ENCODE measurements at places on chromosomes 5 and 9. TPM values are rescaled to one million over a fixed set of nuclear protein-coding genes. Genes with fewer than 3 reads are reported as not detected.

C9orf153 gene
- total RNA-seq, result 1.3 TPM

GRCh38 chr5:138843316-138844124 is 31.6 kb downstream of the LRRTM2 start:
- DNase-seq, result no peak
- no peaks in the 10 kb centered on the region for H3K27me3 ChIP-seq
- peaks cover 7% of the 10 kb centered on the region for H3K4me1 ChIP-seq
- peak overlapping the region; percentile 67 for H3K27ac ChIP-seq

DNA sequence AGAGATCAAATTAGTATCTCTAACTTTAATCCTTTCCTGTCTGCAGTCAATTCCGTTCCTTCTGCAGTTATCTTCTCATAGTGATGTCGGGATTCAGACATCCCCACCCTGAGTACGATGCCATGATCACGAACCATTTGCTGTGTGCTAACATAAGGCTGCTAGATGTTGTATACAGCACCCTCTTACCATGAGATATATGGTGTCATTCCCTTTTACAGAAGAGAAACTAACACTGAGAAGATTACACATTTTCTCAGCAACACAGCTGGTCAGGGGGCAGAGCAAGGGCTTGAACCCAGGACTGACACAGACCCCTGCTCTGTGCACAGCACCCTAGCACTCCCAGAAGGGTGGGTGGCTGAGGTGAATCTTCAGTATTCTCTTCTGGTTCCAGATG is 46.9 kb upstream of the HSD17B4 start:
- no peaks in the 10 kb centered on the region for H3K27me3 ChIP-seq
- H3K4me3 ChIP-seq, result no peak overlapping the region
- H3K4me1 ChIP-seq, result no peaks in the 10 kb centered on the region
- DNase-seq, result no peak

CTXN3 gene
- not detected for total RNA-seq

RAPGEF1 gene
- total RNA-seq, result 93.2 TPM

DNA sequence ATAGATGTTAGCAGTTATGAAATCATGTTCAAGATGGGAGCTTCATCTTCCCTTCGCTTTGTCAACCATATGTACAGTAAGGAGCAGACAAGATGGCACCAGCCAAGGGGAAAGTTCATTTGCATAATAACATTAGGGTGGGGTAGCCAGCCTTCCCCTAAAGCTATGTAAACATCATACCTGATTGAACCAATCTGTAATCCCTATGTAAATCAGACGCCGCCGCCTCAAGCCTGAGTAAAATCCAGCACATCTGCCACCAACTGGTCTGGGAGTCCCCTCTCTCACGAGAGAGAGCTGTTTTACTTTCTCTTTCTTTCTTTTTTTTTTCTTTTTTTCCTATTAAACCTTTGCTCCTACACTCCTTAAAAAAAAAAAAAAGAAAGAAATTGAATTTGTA is 30.8 kb upstream of the REEP2 start:
- no peak for DNase-seq
- H3K4me1 ChIP-seq, result peaks cover 2% of the 10 kb centered on the region
- no peak overlapping the region for H3K4me3 ChIP-seq

- H3K36me3 ChIP-seq, result no peaks in the 10 kb centered on the region
- no peaks in the 10 kb centered on the region for H3K4me1 ChIP-seq
- DNase-seq, result no peak
Measured at GRCh38 chr9:121221664-121222055, 20.0 kb upstream of the RAB14 start.

RELL2 gene
- total RNA-seq, result 1.9 TPM

PHYHD1 gene
- total RNA-seq, result 33.0 TPM

GRCh38 chr5:57173319-57174127 is at the start of gene GPBP1:
Gene GPBP1 (plus strand): TSS chr5:57174059. CDS start chr5:57214131, 40,072 bp downstream.
- H3K36me3 ChIP-seq, result no peaks in the 10 kb centered on the region

PHF19 gene
- 62.3 TPM for total RNA-seq

GRCh38 chr9:110110154-110110553 is 97.8 kb downstream of the C9orf152 start:
- no peaks in the 10 kb centered on the region for H3K27me3 ChIP-seq
- no peak for DNase-seq
- no peak overlapping the region for H3K27ac ChIP-seq

GRCh38 chr5:140125637-140126036 is at the start of gene IGIP:
Gene IGIP (plus strand): TSS chr5:140125937. CDS start chr5:140128477, 2,540 bp downstream.
- H3K4me3 ChIP-seq, result no peak within 1 kb of the TSS
- H3K36me3 ChIP-seq, result no peaks in the 10 kb centered on the region
- no peak within 1 kb of the TSS for H3K27ac ChIP-seq
- no peaks in the 10 kb centered on the region for H3K27me3 ChIP-seq

ZNF462 gene
- 24.0 TPM for total RNA-seq

DNA sequence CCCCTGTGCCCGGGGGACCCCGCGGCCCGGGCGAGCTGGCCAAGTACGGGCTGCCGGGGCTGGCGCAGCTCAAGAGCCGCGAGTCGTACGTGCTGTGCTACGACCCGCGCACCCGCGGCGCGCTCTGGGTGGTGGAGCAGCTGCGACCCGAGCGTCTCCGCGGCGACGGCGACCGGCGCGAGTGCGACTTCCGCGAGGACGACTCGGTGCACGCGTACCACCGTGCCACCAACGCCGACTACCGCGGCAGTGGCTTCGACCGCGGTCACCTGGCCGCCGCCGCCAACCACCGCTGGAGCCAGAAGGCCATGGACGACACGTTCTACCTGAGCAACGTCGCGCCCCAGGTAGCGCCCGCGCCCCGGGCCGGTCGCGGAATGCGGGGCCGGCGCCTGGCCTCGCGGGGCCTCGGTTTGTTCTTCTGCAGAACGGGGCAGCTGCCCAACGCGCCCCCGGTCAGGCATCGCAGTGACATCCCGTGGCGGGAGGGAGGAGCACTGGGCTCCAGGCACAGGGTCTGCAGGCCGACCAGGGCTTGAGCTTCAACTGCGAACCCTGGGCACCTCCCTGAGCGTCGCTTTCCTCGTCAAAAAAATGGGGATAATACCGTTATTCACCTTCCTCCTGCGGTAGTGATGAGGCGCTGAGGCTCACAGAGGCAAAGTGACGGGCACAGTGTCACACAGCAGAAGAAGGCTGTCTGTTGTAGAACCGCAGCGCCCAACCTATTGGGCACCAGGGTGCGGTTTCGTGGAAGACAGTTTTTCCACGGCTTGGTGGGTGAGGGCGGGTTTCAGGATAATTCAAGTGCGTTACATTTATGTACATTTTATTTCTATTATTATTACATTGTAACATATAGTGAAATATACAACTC is 777 bp downstream of the ENDOG start:
- H3K27ac ChIP-seq, result no peak overlapping the region
- H3K36me3 ChIP-seq, result no peaks in the 10 kb centered on the region
- peak overlapping the region; percentile 43 for H3K4me3 ChIP-seq

DNA sequence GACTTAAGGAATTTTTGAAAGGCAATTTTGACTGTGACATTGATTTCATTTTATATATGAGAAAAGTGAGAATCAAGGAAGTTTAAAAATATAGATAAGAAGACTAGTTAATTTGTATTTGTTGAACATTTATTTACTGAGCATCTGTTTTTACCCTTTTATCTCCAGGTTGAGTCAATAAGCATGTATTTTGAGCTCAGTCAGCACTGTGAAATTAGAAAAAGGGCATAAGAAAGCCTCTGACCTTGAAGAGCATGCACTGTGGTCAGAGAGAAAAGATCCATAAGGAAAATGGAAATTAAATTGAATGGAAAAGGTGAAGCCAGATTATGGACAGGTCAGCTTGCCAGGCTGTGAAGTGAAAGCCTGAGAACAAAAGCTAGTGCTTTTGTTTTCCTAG is 44.4 kb downstream of the ELL2 start:
- H3K36me3 ChIP-seq, result peaks cover 2% of the 10 kb centered on the region
- no peak overlapping the region for H3K4me3 ChIP-seq
- no peak overlapping the region for H3K27ac ChIP-seq
- peaks cover 5% of the 10 kb centered on the region for H3K4me1 ChIP-seq
- DNase-seq, result no peak

GRCh38 chr5:173524136-173524535 is 92.3 kb downstream of the BOD1 start:
- no peak overlapping the region for H3K4me3 ChIP-seq
- no peak overlapping the region for H3K27ac ChIP-seq
- H3K36me3 ChIP-seq, result no peaks in the 10 kb centered on the region
- no peaks in the 10 kb centered on the region for H3K4me1 ChIP-seq

GRCh38 chr9:111271481-111272080 is 58.4 kb downstream of the OR2K2 start:
- no peaks in the 10 kb centered on the region for H3K36me3 ChIP-seq
- no peaks in the 10 kb centered on the region for H3K27me3 ChIP-seq
- no peak overlapping the region for H3K4me3 ChIP-seq
- no peak for DNase-seq
- no peak overlapping the region for H3K27ac ChIP-seq

DNA sequence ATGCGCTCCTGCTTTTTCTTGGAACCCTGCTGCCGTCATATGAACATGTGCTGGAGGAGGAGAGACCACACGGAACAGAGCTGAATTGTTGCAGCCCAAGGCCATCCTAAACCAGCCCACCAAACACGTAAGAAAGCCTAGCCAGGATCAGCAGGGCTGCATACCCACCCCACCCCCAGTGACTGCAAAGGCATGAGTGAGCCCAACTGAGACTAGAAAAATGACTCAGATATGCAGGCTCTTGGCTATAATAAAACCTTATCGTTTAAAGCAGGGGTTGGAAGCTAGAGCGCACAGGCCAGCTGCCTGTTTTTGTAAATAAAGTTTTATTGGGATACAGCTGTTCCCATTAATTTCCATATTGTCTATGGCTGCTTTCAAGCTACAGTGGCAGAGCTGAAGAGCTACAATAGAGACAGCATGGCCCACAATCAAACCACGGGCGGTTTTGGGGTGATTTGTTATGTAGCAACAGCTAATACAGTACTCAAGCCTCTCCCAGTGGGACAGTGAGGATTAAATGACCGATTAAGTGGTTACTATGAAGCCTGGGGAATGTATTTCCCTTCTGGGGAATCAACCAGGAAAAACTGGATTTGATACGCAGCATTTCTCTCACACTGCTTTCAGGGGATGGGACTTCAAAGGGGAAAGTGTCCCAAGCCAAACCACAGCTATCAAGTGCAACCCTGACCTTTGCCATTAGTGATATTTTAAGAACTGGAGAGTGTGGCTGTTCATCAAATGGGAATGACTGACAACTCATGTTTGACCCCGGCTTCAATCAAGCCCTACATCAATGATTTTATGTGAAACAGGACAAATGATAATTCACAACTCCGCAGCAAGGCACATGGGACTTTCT is 6.3 kb downstream of the SHB start:
- H3K4me3 ChIP-seq, result no peak overlapping the region
- no peaks in the 10 kb centered on the region for H3K36me3 ChIP-seq
- H3K27me3 ChIP-seq, result no peaks in the 10 kb centered on the region

SNCAIP gene
- 14.7 TPM for total RNA-seq

- no peak overlapping the region for H3K27ac ChIP-seq
- H3K36me3 ChIP-seq, result no peaks in the 10 kb centered on the region
- no peak for DNase-seq
- no peaks in the 10 kb centered on the region for H3K4me1 ChIP-seq
- no peaks in the 10 kb centered on the region for H3K27me3 ChIP-seq
Measured at GRCh38 chr5:58412932-58413331, 47.0 kb downstream of the PLK2 start.

DNA sequence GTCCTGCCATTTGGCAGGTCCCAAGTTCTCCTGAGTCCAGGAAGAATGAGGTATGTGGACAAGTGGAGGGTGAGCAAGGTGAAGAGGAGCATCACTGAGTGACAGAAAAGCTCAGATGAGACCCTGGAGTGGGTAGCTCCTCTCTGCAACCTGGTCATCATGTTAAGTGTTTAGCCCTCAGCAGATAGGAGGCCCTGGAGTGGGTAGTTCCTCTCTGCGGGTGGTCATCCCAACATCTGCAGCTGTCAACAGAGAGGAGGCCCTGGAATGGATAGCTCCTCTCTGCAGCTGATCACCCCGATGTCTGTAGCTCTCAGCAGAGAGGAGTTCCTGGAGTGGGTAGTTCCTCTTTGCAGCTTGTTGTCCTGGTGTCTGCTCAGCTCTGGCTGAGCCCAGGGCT is 48.4 kb downstream of the NDUFAF2 start:
- H3K4me1 ChIP-seq, result peaks cover 3% of the 10 kb centered on the region
- H3K27me3 ChIP-seq, result no peaks in the 10 kb centered on the region

SLC6A19 gene
- total RNA-seq, result 0.12 TPM

GRCh38 chr9:5301544-5301943 is 3.0 kb downstream of the RLN2 start:
- DNase-seq, result no peak
- no peak overlapping the region for H3K27ac ChIP-seq
- H3K4me3 ChIP-seq, result no peak overlapping the region
- no peaks in the 10 kb centered on the region for H3K4me1 ChIP-seq
- no peaks in the 10 kb centered on the region for H3K27me3 ChIP-seq
- no peaks in the 10 kb centered on the region for H3K36me3 ChIP-seq

IRX1 gene
- total RNA-seq, result not detected

FOXD4L6 gene
- total RNA-seq, result not detected

KIF4B gene
- total RNA-seq, result 0.06 TPM

GRCh38 chr5:177304392-177305119 is 957 bp downstream of the PRELID1 start:
- H3K4me1 ChIP-seq, result no peaks in the 10 kb centered on the region
- DNase-seq, result peak; percentile 72
- no peaks in the 10 kb centered on the region for H3K36me3 ChIP-seq
- H3K27ac ChIP-seq, result no peak overlapping the region
- no peaks in the 10 kb centered on the region for H3K27me3 ChIP-seq
- H3K4me3 ChIP-seq, result peak overlapping the region; percentile 38

GLRA1 gene
- total RNA-seq, result not detected

OTULINL gene
- 17.6 TPM for total RNA-seq

C9orf78 gene
- total RNA-seq, result 33.8 TPM

GRCh38 chr5:102753889-102754766 is 977 bp upstream of the PAM start:
- H3K27me3 ChIP-seq, result no peaks in the 10 kb centered on the region
- DNase-seq, result peak; percentile 48
- H3K4me3 ChIP-seq, result peak overlapping the region; percentile 92
- peak overlapping the region; percentile 43 for H3K27ac ChIP-seq
- no peaks in the 10 kb centered on the region for H3K4me1 ChIP-seq

DNA sequence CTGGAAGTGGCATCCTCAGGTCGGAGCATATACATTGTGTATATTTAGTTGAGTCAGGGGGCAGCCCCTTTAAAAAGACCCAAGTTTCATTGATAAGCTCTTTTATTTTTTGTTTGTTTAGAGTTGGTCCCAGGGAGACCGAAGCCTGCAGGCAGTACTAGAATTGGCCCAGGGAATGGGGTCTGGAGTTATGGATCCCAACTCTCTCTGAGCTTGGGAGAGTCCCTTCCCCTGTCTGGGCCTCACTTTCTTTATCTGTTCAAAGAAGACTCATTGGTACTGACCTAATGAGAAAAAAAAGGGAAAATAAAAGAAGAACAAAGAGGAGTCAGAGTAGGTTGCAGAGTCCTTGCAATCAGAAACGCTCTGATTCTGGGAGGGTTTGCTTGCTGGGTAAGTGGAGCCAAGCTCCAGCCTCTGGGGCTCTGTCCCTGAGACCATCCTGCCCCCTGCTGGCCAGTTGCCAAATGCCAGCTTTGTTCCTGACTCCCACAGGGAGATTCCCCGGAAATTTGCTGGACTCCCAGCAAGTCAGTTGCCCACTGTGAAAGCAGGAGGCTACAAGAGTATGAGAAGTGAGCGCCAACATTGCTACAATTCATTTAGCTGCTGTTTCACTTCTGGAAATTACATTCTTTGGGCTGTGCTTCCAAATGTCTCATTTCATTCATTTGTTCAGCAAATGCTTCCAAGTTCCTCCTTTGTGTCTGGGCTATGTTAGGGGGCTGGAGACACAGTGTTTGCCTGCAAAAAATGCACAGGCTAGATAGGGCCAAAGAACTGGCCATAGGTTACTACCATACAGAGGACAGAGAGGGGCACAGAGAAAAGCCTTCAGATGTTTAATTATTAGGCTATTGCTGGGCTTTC is 156.2 kb downstream of the MELK start:
- no peaks in the 10 kb centered on the region for H3K4me1 ChIP-seq
- H3K27me3 ChIP-seq, result no peaks in the 10 kb centered on the region
- DNase-seq, result peak; percentile 57
- no peaks in the 10 kb centered on the region for H3K36me3 ChIP-seq
- no peak overlapping the region for H3K4me3 ChIP-seq

SLC1A1 gene
- total RNA-seq, result 3.2 TPM

Measured in aorta (tissue), 5 donors.